ENCODE measurements at places on chromosomes 1 and 21. TPM values are rescaled to one million over a fixed set of nuclear protein-coding genes. Genes with fewer than 3 reads are reported as not detected.

DNA sequence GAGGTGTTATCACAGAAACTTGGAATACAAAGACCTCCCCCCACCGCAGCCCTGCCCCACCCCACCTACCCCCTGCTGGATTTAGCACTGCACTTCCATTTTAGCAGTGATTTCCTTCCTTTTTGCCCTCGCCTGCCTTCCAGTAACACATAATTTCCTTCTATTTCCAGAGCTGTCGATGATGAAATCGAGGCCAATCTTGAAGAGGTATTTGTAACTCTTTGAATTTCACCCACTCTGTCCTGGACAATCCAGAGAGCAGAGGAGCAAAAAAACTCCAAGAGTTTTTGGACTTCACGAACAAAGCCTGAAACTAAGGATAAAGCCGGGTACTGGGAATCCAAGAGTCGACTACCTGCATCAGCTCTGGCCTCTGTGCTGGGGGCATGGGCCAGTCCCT is 49.1 kb downstream of the CAPN2 start:
- peak; percentile 10 for DNase-seq

- peak; percentile 47 for DNase-seq
These were observed 2.9 kb downstream of the ZDHHC18 start for GRCh38 chr1:26829184-26829911.

DNA sequence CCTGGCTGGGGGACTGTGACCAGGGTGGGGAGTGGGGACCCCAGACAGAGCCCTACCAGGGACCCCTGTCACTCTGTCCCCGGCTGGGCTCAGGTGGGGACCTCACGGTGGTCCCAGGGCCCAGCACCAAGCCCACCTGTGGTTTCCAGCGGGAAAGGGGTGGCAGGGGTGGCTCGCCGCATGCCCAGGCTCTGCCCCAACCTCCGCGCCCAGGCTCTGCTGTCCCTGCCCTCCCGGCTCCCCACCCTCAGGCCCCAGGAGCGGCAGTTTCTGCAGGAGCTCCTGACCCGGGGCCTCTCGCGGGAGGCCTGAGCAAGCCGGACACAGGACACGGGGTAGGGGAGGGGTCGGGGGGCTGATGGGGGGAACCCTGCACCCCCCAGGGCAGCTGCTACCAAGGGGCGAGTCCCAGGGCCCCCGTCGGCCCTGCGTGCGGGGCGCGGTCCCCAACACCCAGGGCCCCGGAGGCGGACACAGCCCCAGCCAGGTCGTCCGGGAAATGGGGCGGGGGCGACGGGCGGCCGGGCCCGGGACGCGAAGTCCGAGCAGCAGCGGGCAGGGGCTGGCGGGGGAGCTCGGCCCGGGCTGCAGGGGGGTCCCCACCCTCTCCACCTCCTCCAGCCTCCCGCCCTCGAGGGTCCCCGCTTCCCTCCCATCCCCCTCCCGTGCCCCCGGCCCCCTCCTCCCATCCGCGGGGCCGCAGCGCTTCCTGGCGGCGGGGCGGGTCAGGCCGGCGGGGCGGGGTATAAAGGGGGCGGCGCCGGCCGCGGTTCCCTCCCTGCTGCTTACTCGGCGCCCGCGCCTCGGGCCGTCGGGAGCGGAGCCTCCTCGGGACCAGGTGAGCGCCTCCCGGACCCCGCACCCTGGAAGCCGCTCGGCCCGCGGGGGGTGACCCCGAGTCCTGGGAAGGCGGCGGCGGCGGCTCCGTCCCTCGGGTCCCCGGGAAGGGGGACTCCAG is at the start of gene COL6A2:
Gene COL6A2, plus strand, starts transcription at position 777 of the 958 bp plus-strand sequence.
- peak; percentile 83 for DNase-seq

DNA sequence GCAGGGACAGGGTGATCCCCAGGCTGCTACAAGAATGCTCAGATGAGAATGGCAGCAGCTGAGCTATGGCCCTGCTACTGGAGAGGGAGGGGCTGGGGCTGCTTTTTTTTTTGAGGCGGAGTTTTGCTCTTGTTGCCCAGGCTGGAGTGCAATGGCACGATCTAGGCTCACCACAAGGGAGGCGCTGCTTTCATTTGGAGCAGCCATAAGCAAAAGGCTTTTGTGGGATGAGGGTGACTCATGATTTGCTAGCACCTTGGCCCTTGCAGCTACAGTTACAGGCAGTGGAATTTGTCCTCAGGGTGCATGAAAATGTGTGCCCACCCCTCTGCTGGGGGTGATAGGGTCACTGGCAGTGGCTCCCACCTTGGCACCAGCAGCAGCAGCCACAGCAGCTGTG is 32.4 kb upstream of the CYP4A22 start:
- DNase-seq = no peak

DNA sequence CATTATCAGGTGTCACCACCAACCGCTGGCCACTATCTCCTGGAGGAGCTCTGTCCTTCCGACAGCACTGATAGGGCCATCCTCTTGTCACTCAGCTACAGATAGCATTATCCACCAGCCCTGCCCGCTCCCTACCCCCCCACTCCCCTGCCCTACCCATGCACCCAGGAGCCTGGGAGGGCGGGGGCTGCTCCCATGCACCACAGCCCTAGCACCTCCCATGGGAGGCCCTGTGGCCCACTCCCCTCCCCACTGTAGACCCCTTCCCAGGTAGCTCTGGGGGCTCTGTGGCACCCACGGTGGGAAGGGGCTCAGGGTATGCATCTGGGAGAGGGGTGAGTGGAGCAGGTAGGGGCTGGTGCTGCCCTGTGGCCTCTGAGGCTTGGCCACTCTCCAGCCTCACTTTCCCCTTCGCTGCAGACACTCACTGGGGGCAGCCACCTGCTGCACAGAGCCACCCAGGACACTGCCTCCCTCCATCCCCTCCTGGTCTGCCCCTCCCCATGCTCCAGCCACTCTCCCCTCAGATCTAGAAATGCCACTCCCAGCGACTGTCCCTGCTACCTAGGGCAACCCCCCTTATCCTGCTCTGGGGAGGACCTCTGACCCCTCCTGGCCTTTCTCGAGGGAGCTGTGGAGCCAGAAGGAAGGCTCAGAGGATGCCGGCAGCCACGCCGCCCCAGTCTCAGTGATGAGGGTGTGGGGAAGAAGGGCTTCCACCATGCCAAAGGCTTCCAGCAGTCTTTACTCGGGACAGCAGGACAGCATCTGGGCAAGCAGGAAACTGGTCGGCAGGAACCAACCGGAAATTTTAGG is 58.5 kb downstream of the WNT9A start:
- peak; percentile 69 for DNase-seq

GRCh38 chr21:28712411-28712810 is 280.3 kb downstream of the LTN1 start:
- no peak for DNase-seq

- no peak for DNase-seq
These were observed 464 bp downstream of the PARK7 start for GRCh38 chr1:7962014-7962335.

DNA sequence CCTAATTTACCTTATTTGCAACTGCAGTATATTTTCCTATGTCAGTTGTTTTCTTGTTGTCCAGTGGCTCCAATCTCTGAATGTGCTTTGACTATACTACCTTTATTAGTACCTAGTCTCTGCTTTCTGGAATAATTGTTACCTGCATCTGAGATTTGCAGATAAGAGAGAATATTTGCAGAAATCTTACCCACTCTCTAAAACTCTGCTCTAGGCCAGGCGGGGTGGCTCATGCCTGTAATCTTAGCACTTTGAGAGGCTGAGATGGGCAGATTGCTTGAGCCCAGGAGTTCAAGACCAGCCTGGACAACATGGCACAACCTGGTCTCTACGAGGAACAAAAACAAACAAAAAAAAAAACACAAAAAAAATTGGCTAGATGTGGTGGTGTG is 2.0 kb upstream of the SYDE2 start:
- DNase-seq = no peak

DNA sequence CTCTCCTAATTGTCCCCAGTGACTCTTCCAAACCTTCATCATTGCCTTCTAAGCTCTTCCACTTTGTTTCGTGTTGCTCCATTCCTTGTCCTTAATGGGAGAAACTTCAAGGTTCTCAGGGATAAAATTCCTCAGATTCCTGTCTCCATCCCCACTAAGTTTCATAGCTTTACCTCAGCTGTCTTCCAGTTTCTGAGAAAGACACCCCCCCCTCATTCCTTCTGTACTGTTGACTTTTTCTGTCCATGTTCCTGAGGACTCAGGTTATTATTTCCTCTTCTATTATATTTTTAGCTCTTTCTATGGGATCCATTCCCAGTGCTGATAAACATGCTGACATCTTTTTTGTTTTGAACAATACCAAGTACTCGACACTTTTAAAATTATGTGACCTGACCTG is 215.3 kb upstream of the PTGFR start:
- DNase-seq = no peak

GRCh38 chr1:116807394-116808199 is 53.4 kb downstream of the CD2 start:
- DNase-seq = no peak

DNA sequence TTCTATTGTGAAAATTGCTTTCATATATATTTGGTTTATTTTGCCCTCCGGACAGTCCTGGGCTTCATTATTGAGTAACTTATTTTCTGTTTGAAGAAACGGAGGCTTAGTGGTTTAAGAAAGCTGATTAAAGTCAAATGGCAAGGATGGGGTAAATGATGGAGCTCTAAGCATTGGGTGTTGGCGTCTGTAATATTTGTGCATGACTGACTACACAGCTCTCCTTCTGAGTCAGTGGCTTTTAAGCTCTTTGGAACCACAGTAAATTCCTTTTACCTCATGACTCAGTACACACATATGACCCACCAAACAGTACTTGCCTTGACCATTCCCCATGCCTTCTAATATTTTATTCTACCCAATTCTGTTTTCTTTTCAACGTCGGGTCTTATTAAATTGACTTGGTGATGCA is 21.0 kb downstream of the B3GALT5 start:
- no peak for DNase-seq

DNA sequence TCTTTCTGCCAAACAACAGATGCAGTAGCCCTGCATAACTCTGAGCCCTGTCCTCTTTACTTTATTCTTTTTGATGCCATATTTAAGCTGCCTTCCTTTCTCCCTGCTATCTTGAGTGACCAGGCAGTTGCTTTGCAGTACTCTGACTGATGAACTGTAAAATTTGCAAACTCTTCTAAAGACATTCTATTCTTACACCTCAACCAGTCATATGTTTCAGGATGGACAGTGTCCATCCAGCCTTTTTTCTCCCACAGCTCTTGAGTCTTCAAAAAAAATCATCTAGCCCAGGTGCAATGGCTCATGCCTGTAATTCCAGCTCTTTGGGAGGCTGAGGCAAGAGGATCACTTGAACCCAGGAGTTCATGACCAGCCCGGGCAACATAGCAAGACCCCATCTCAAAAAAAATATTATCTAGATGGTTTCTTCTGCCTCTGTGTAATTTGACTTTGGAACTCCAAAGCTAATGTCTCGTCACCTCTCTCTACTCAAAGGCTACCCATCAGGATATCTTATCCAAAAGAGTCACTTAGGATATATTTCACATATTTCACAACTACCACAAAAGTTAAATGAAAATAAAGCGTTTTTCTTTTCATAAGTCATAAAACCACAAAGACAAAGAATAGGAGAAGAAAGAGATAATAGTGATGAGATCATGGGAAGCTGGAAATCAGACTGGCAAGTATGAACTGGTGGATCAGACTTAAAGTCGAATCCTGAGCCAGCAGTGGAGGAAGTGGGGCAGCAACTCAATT is 54.6 kb upstream of the IPO9 start:
- no peak for DNase-seq

The CCT8 gene
- total RNA-seq = 100 TPM

DNA sequence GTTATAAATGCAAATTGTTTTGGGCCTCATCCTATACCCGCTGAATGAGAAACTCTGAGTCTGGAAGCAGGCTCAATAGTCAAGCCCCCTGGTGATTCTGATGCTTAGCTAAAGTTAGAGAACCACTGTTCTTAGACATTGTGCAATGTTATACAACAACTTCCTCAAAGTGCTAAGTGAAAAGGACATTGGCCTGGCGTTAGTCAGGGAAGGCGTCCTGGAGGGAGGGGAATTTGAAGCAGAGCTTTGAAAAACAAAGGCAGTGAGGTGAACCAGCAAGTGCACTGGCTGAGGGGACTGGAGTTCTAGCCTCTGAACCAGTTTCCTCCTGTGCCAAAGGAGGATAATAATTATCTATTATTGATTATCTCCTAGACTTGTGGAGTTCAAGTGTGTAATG is 5.1 kb downstream of the CD1D start:
- no peak for DNase-seq

DNA sequence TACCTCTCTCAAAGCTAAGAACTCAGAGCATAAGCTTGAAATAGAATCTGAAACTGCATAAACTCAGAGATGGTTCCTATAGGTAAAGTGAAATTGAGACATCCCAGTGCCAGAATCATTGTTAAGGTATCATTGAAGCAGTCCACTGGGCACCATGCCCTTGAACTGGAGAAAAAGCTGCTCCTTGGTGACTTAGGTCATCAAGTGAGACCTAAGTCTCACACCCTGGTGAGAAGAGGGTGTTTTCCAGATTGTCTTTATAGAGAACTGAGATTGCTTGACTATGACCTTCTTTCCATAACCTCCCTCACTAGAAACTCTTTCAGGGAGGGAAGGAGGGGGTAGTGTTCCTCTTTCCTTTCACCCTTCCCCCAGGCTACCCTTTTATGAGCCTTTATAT is 9.4 kb upstream of the ATP6V1G3 start:
- DNase-seq = no peak

GRCh38 chr1:36182734-36183133 is 26.8 kb downstream of the MAP7D1 start:
- DNase-seq = no peak

DNA sequence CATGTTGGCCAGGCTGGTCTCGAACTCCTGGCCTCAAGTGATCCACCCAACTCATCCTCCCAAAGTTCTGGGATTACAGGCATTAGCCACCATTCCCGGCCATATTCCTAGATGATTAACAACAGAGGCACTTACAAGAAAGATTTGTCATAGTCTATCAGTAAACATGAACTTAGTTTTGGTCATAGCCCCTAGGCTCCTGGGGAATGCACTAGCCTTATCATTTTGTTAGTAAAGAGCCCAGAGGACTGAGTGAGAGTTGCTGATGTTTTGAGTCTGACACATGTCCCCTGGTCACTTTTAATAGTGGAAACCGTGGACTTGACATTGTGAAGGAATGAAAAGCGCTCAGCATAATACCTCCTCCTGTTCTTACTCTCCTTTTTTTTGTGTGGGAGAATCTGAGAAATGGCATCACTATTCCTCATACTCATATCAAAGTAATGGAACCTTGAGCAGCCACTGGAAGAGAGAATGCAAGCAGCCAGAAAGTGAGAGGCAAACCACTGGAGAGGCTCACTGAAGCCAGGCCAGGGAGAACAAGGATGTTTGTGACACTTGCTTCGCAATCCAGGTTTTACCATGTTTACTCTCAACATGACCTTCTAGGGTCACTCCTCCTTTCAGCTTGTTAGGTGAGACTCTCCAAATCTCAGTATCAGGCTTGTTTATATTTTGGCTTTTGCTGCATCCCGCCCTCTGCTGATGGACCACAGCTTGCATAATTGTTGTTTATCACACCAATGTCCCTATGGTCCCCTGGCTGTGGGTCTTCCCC is 14.8 kb downstream of the ATP1B1 start:
- no peak for DNase-seq

Measured in spleen (tissue), 13 donors.